ENCODE measurements at places on chromosomes 6 and 20.

DNA sequence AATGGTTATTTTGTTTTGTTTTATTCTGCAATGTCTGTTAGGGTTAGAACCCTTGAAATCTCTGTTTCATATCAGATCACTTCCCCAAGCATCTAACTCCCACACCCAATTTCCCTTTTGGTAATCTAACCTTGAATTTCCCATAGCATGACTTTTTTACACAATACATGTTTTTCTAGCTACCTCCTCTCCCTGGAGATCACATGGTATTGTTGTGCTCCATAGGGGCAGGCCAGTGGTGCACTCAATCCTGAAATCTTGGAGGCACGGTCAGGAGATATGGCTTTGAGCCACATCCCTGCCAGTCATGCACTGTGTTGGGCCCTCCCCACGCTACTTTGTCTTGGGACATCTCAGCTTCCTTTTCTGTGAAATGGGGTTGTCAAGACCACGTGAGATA is 36.7 kb upstream of the NNAT start:
- no peak for DNase-seq

DNA sequence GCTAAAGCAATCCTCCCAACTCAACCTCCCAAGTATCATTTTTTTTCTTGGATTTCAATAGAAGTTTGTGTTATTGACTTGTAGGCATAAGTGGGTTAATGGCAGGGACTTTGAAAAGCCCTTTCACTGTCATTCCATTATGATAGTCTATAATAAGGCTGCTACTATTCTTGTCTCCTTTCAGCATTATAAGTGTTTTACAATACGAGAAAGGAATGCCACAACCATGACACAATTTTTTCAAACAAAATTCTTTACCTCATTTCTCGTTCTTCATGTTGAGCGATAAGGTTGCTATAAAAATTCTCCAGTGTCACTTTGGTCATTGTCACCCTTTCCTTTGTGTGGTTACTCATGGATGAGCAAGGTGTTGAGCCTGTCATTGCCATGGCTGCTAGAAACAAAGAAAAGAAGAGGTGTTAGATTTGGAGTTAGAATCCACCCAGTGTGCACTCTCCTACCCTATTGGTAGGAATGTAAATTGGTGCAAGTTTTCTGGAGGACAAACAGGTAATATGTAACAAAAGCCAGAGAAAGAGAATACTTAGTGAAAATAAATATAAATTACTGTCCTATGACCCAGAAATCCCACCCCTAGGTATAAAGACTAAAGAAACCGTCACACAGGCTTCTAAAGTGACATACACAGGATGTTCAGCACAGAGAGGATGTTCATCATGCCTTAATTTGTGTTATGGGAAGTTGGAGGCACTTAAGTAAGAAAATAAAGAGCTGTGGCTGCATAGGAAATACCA is 7.3 kb downstream of the STK38 start:
- no peak for DNase-seq

DNA sequence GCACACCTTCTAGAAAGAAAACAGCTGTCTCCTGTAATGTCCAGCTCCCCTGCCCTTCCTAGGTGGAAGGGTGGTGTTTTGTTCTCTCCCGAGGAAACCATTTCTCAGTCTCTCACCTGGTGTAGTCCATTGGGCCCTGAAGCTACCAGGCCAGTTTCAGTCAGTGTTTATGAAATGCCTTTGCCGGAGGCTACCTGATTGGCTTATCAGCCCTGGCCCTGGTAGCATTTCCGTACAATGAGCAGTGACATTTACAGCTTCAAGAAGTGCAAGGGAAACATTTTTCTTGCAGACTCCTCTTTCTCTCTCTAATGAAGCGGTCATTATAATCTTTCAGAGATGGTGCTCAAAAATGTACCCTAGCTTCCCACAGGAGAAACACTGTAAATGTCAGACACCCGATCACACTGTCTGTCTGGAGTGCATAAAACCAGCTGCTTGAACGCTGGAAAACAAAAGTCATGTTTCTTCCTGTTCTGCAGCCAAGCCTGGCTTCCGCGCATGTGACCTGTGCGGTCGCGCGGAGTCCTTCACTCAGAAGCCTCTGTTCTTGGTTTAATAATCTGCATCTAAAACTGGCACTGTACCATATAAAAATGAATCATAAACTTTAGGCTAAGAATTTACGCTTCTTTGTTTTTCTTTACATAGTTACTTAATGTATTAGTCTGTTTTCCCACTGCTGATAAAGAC is 28.4 kb upstream of the SAYSD1 start:
- DNase-seq: no peak

GRCh38 chr6:109678240-109678639 is 12.8 kb downstream of the AK9 start:
- no peak for DNase-seq

GRCh38 chr20:58753267-58753921 is 60.8 kb downstream of the NPEPL1 start:
- no peak for DNase-seq
